Stimulated activated CD4-positive, alpha-beta T cell treated with anti-CD3 and anti-CD28 coated beads, Interleukin-1b, Interleukin-23, amount 100 ng/mL, for 1 hour (primary cell): ENCODE measurements at places on chromosomes 2 and 18.

DNA sequence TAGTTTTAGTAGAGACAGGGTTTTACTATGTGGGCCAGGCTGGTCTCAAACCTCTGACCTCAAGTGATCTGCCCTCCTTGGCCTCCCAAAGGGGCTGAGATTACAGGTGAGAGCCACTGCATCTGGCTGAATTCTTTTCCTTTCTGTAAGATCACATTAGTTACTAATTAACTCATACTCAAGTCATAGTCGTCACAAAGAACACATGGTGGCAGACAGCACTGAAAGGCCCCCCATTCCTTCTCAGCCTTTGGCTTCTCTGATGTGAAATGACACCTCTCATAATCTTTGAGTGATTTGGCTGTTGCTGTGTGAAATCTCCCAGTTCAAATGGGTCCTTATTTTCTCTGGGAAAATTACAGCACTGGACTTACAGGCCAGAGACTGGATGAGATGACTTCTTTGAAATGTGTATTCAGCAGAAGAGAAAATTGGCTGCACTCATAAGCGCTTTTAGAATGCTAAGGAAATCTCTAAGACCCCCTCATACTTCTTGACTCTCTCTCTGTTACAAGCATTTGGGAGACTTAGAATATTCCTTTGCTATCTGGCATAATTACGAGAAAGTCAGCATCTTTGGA is 764.8 kb downstream of the RNF144A start:
- no peak for DNase-seq

DNA sequence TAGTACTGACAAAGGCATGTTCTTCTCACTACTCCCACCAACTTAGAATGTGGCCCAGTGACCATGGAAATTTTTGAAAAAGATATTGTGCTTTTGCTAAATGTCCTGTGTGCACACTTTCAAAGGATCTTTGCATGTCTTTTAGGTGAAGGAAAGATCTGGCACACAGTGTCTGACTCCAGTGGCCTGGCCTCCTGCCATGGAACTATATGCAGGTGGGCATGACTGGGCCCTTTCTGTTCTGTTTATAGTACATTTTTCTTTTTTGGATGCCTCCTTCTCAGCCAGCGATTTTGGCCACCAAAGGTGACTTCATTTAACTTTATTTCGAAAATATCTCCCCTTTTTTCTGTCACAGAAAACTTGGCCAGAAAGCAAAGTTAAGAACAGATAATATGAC is 999.7 kb upstream of the PIK3C3 start:
- DNase-seq = no peak

DNA sequence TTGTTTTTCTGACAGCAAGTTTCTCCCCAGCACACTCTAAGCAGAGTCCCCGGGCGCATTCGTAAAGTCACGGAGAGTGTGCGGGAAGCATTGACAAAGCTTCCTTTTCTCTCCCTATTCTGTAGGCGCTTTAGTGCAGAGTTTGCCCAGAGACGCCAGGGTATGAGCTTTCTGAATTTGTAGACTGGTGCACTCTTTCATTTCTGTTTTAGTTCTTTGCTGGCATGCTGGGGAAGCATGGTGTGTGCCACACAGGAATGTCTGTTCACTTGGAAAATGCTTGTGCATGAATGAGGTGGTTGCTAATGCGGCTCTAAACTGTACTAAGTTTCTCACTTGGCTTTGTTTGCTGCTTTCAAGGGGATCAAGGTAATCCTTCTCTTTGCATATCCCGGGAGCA is 102.6 kb downstream of the RTN4 start:
- DNase-seq = no peak

DNA sequence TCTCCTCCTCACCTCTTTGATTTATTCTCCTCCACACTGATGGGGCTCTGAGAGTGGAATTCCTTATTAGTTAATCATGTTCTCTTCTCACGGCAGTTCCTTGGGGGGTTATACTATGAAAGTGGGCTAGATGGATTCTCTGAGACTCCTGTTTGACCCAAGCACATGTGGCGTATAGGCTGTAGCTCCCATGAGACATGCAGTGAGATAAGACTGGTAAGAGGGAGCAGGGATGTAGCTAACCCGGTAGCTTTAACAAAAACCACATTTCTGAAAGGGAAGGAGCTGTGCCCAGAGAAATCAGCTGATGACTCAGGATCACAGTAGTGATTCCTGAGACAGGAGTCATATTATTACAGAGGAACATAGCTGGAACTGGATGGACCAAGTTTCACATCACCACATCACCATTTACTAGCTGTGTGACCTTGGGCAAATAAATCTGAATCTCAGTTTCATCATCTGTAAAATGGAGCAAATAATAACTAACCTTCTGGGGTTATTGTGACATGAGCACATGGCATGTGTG is 82.9 kb downstream of the CRIM1 start:
- DNase-seq = no peak

- DNase-seq = no peak
Observed at GRCh38 chr2:231707625-231707926, 749 bp upstream of the PTMA start.
